Posterior vena cava (tissue), 2 donors: ENCODE measurements at places on chromosomes 7 and 10.
A peak's percentile ranks its signal among the peaks of the same experiment; 100 is the strongest.

GRCh38 chr10:75860009-75860408 lies 428.6 kb downstream of the LRMDA start:
- DNase-seq, result peak; percentile 79

DNA sequence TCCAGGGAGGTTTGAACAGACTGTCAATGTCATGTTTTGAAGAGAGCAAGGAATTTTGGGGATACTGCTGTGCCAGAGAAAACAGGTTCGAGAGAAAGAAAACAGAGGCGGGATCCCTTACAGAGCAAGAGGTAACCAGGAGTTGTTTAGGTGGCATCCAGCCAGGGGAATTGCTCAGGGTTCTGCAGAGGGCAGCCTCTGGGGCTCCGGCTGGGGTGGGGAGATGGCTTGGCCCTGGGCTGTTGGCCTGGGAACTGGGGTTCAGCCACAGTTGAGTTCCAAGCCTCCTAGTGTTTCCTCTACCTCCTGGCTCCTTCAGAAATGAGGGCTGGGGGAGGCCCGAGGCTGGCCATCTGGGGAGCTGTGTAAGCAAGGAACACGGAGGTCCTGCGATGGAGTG lies 68.0 kb downstream of the CAMK1D start:
- DNase-seq, result peak; percentile 57

DNA sequence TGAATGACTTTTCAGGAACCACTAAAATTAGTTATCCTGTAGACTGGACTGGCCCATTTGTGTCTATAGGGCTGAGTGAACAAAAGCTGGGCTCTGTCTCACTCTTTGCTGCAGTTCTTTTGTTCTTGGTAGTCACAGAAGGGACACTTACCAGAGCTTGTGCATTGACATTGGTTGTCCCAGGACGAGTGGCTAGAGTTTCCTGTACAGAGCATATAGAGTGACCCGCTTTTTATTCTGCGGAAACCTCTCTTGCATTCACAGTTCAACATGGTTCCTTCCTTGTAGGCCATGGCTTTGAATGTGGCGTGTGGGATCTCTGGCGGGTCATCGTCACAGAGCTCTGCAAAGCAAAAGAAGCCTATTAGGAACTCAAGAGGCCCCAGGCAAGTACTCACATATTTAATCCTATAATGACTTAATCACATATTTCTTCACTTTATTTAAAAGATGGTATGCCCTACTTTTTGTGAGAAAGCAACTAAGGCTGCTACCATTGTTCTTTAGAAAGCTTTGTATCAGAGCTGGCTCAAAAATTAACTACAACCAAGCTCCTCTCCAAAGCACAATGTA lies 36.4 kb downstream of the IL2RA start:
- no peak for DNase-seq

DNA sequence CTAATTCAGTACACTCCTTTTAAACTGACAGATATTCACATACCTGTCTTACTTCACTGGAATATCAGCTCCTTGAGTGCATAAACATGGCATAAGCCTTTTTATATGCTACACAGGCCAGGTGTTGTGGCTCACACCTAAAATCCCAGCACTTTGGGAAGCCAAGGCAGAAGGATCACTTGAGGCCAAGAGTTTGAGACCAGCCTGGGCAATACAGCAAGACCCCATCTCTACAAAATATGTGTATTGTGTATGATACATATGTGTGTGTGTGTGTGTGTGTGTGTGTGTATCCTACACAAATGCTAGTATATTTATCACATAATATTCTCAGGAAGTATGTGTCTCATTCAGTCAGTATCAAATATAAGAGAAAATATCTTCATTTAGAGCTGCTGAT lies 45.3 kb downstream of the DNAJC12 start:
- no peak for DNase-seq

DNA sequence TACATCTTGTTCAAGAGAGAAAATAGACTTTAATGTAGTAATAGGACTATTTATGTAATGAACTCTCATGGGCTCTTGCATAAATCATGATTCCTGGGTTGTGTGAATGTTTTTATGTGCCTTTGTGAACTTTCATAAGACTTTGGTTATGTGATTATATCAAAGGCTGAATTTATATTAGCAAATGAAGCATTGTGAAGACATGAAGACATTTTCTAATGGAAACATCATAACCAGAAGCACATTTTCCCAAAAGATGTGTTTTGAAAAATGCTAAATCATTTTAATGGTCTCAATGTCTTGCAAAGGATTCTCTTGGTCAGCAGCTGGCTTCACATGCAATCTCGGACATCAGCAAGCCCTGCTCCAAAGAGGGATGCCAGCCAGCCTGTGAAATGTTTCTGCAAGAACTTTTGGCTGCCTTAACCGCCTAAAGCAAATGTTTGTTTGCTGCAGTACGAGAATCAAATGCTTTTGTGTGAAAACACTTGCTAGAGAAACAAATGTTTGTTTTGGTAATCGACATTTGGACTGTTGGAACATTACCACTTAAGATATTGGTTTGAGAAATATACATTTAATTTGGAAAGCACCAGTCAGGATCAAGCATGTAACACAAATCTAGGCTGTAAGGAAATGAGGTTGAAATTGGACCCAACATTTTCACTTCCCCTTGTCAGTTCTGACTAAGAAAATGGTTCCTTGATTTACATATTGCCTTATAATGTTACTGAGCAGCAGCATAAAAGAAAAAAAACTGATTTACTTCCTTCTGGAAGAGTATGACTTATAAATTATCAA lies 102.1 kb downstream of the RTKN2 start:
- no peak for DNase-seq

DNA sequence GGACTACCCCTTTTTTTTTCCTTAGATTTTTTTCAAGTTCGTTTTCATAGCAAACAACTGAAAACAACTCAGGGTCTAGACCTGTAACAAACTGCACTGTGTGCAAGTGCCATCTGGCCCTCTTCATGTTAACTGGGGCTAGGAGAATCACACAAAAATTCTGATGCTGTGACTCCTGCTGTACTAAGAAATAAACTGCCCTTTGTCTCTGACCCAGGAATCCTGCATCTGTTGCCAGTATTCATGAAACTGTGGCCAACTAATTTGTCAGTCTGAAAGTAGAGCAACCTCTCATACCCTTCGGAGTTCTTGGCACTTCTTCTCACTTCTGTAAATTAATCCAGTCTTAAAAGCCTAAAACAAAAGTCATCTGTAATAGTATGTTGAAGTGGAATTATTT lies 218.4 kb upstream of the PCDH15 start:
- no peak for DNase-seq

DNA sequence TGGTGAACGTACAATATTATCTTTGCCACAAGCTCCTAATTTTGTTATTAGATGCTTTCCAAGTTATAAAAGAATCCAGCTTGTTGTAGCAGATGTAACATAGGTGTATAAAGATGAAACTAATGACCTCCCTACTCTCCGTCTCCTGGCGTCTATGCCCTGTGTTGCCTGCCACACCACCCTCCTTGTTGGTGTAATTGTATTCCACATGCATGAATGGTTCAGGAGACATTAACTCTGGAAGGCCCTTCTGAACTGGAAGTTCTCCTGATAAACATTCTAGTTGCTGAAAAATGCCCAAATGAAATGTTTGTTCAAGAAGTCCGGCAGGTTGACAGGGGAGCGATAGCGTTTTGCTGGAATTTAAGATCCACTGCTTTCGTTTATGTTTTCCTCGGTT lies 53.9 kb upstream of the SEPHS1 start:
- no peak for DNase-seq

GRCh38 chr10:110361800-110362456 lies 57.2 kb upstream of the SMNDC1 start:
- DNase-seq, result no peak

DNA sequence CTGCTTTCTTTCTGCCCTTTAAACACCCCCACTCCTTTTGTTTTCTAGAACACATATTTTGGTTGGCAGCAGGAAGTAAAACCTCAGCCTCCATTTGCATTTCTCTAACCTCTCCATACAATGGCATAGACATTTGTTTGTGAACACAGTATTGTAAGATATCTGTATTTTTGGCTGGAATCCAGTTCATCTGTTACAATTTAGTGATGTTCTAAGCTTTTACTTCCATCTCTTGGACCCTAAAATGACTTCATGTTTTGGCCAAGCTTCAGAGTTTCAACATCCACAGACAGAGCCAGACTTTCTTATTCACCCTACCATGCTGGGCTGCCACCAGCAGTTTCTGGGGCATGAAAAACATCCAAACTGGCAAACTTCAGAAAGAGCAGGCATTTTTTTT lies 21.1 kb upstream of the AUTS2 start:
- DNase-seq, result no peak

- no peak for DNase-seq
These were observed 121.7 kb downstream of the PRPF18 start for GRCh38 chr10:13708256-13708990.

- DNase-seq, result no peak
These were observed 55.5 kb upstream of the CALD1 start for GRCh38 chr7:134723892-134724291.

GRCh38 chr7:126843336-126843735 lies 409.4 kb downstream of the GRM8 start:
- no peak for DNase-seq

DNA sequence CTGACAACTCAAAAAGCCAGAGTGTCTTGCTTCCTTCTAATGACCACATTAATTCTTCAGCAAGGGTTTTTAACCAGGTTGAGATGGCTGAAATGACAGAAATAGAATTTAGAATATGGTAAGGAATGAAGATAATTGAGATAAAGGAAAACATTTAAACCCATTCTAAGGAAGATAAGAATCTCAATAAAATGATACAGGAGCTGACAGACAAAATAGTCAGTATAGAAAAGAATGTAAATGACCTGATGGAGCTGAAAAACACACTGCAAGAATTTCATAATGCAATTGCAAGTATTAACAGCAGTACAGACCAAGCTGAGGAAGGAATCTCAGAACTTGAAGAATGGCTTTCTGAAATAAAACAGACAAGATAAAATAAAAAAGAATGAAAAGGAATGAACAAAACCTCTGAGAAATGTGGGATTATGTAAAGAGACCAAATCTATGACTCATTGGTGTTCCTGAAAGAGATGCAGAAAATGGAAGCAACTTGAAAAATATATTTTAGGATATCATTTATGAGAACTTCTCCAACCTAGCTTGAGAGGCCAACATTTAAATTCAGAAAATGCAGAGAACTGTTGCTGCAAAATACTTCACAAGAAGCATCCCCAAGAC lies 87.1 kb downstream of the SAMD9 start:
- DNase-seq, result no peak

DNA sequence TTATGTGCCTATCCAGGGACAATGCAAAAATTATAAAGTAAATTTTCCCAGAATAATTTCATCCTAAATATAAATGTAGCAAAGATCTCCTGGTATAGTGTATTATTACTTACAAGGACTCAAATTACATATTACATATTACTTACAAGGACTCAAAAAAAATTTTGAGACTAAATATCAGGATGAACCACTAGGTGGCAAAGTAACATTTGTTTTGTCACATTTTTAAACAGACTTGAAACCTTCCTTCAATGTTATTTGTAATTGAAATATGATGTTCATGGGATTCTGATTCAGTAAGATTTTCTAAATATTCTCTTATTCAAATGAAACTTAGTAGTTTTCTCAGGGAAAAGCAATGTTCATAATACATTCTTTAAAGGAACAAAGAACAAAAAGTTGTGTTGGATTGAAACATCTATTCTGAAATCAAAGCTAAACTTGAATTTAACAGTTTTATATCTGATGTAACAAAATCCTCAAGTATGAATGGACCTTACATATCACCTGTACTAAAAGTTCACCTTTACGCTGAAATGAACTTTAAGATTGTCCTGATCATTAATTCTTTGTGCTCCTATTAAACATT lies 74.3 kb upstream of the GNAI1 start:
- no peak for DNase-seq

GRCh38 chr7:80499350-80499953 lies 12.4 kb downstream of the GNAT3 start:
- DNase-seq, result peak; percentile 81

- DNase-seq, result peak; percentile 72
These were observed 199.9 kb upstream of the GNAI1 start for GRCh38 chr7:79934727-79935126.

GRCh38 chr10:69498711-69499471 lies 47.6 kb downstream of the TSPAN15 start:
- peak; percentile 47 for DNase-seq

DNA sequence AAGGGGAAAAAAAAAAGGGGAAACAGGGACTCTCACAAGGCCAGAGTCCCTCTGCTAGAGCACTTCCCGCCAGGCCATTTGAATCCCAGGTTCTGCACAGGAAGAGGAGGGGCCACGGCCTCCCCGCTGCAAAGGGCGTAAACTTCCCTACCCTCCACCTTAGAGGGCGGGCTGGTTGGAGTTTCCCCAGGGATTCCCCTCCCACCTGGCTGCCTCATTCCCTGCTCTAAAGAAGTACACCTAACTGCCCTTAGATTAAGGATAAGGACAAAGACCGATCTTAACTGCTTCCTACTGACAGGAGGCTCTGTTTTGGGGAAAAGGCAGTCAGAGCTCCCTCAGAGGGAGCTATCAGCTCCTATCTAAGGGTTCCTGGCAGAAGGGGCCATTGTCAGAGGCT lies 102.0 kb upstream of the ARMC3 start:
- no peak for DNase-seq

GRCh38 chr7:37062560-37062859 lies 338.2 kb upstream of the AOAH start:
- DNase-seq, result no peak

DNA sequence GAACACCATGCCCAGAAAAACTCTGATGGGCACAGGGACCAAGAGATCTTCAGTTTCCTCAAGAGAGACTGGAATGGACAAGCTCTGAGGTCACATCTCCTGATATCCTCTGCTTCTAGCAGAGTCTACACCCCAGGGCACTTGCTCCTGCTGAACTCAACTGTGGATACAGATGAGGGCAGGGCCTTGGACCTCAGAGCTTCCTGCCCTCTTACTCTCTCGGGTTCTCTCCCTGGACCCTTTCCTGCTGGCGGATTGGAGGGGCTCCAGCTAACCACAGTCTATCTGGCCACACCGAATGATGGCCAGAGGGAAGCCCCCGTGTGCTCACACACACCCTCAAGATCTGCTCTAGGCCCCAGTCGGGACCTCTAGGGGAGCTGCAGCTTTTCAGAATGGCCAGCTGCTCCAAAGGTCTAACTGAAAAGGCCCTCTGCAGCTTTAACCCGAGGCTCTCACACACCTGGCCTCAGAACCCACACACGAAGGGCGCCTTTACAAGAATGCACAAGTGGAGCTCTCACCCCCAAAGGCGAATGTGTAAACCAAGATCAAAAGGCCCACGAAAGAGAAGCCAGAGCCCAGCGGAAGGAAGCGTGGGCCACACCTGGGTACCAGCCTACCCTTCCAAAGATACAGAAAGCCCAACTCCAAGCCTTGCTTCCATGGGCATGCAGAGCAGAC lies 65.5 kb downstream of the FAM53B start:
- no peak for DNase-seq

DNA sequence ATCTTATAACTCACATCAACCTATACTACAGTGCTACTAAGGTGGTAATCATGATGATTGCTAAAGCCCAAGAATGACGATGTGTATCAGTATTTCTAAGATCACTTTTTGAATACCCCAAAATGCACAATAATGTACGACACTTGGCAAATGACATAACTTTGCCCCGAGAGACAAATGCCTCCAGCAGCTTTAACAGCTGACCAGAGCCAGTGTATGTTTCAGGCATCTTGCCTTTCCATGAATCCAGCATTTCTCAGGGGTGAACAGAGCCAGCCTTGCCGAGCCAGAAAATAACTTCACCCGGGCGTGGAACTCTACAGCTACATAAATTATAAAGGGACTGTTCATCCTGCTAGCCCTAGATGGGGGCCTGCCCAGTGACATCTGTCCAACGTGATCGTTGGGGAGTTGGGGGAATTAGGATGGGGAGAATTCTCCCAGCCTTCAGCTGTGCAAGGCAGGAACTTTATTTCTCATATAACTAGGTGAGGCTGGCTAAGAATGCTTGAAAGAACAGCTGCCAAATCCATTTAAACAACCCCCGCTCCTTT lies 1.8 kb downstream of the IGFBP3 start:
- no peak for DNase-seq
